AG08396 (cell line): ENCODE measurements at places on chromosomes 2 and 18.

GRCh38 chr2:121565389-121566250, 34.9 kb downstream of the RNU4ATAC start:
- no peak for DNase-seq

GRCh38 chr2:233544200-233544610, 22.4 kb downstream of the USP40 start:
- DNase-seq: no peak

DNA sequence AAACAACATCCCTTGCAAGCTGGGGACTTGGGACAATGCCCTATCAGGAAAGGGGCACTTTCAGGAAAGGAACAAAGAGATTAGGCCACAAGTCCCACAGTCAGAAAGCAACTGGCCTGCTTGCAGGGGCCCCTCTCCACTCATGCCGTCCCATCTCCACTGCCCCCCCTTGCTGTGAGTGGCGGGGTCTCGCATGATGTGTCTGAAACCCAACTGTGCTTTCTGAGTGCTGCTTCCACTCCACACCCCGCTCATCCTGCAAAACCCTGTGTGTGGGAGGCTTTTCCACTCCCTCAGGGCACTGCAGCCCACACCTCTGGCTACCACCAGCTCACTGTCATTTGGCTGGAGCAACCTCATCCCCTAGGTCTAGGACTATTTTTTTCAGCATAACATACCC, 7.9 kb downstream of the HS6ST1 start:
- no peak for DNase-seq

GRCh38 chr18:6607343-6607742, 122.2 kb upstream of the ARHGAP28 start:
- DNase-seq: no peak

- DNase-seq: peak; percentile 26
Measured at GRCh38 chr18:75031717-75032317, 177.1 kb downstream of the PTGR3 start.

- DNase-seq: peak; percentile 4
Measured at GRCh38 chr18:51668101-51668500, 470.6 kb upstream of the MEX3C start.

DNA sequence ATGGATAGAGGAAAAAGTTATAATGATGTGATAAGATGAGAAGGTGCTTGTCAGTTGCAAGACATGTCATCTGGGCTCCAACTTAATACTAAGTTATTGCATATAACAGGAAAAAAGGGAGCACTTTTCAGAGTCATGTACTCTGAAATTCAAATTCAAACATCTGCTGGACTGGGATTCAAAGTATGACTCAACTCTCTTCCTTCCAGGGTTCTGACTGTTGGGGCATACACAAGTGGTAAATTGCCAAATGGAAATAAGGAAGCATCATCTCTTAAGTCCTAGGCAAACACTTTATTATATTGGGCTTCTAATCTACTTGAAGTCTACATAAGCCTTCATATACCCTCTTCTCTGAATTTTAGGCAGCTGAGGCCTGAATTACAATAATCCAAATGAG, 44.9 kb downstream of the ZBTB14 start:
- DNase-seq: no peak

- no peak for DNase-seq
Measured at GRCh38 chr2:26174691-26175465, 2.0 kb downstream of the GAREM2 start.

GRCh38 chr2:8520791-8521344, 161.0 kb upstream of the ID2 start:
- no peak for DNase-seq

DNA sequence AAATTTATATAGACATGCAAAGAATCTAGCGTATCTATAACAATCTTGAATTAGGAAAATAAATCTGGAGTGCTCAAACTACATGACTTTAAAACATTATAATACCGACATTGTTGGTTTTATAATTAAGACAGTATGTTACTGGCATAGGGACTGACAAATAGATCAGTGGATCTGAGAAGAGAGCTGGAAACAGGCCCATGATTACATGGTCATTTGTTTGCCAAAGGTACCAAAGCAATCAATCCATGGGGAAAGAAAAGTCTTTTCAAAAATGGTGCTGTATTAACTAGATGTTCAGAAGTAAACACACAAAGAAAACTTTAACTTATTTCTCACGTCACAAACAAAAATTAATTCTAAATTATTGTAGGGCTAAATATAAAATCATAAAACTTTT, 124.2 kb downstream of the BCL2L11 start:
- DNase-seq: no peak

DNA sequence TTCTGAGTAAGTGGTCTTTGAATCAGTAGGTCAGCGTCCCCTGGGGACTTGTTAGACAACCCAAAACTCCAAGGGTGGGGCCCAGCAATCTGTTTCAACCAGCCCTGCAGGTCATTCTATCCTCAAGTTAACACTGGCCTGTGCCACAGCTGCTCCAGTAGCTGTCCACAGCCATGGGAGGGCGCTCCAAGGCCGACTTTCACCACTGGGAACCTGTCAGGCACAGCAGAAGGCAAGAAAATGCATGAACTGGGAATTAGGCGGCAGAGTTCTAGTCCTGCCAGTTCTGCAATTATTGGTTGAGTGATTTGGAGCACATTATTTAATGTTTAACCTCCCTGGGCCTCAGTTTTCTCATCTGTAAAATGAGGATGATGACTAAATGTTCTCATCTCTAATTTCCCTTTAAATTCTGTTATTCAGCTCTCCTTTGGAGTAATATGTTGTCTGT, 17.4 kb upstream of the MRPL33 start:
- peak; percentile 77 for DNase-seq

- DNase-seq: peak; percentile 72
Measured at GRCh38 chr2:64730551-64731262, 77.0 kb upstream of the SERTAD2 start.

GRCh38 chr2:161976295-161976694, 97.7 kb downstream of the DPP4 start:
- no peak for DNase-seq

GRCh38 chr2:122764014-122764413, 1008.6 kb downstream of the TSN start:
- DNase-seq: no peak

GRCh38 chr2:113965228-113965627, 75.3 kb downstream of the ACTR3 start:
- DNase-seq: no peak

DNA sequence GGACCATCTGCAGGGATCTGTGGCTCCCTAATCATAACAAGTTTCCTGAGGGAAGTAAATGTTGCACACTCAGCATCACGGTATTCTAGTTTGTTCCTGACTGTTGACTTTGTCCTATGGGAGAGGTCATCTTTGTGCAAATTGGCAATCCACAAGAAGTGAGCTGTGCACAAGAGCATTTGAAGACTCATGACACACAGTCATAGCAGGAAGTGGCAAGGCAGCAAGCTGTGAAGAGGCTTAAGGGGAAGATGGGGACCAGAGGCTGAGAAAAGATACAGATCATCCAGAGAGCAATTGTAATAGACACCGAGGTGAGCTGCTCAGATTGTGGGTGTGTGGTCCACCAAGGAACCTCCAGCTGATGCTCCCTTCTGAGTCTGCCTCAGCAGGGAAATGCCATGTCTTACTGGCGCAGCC, 2.7 kb downstream of the TNP1 start:
- DNase-seq: peak; percentile 25

GRCh38 chr2:17299891-17300540, 218.2 kb downstream of the RAD51AP2 start:
- DNase-seq: peak; percentile 58

DNA sequence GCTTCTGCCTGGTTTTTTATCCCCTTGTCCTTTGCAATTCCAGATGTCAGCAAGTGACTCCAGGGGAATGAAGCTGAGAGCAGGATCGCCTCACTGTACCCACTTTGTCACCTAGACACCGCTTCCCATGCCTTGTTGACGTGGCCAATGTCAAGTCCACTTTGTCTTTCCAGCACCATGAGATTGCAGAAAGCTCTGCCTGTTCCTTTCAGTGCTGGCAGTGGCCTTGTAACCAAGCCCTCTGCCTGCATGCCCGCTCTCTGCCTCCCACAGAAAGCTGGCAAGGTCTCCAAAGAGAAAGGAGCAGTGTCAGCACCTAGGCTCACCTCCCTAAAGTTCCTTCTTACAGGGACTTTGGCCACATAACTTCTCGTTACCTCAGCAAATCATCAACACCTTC, 282.2 kb upstream of the ST6GAL2 start:
- no peak for DNase-seq

DNA sequence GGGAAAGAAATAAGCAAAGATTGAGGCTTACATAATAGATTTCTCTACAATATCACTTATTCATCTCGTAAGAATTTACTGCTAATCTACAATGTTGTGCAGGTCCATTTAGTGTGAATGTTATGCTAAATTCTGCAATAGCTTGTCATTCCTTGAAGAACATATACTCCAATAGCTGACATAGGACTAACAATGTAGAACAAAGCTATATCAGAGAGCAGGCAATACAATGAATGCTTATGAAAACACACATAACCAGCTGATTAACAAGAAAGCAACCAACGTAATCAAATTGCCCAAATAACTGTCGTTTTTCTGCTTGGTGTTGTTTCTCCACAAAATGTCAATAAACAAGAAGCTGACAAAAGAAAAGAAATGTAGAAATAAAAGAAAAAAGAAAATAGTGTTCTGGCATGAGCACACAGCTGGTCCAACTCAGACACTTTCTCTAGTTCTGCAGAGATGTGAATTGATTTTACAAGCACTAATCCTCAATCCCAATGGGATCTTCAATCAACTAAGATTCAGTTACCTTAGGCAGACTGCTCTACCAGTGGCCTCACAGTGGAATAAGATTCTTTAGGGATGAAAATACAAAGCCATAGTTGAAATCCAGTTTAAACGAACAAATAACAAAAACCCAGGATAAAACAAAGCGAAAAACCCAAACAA, 1024.7 kb upstream of the PIK3C3 start:
- no peak for DNase-seq

- DNase-seq: peak; percentile 36
Measured at GRCh38 chr18:2901423-2901985, 54.7 kb downstream of the EMILIN2 start.

DNA sequence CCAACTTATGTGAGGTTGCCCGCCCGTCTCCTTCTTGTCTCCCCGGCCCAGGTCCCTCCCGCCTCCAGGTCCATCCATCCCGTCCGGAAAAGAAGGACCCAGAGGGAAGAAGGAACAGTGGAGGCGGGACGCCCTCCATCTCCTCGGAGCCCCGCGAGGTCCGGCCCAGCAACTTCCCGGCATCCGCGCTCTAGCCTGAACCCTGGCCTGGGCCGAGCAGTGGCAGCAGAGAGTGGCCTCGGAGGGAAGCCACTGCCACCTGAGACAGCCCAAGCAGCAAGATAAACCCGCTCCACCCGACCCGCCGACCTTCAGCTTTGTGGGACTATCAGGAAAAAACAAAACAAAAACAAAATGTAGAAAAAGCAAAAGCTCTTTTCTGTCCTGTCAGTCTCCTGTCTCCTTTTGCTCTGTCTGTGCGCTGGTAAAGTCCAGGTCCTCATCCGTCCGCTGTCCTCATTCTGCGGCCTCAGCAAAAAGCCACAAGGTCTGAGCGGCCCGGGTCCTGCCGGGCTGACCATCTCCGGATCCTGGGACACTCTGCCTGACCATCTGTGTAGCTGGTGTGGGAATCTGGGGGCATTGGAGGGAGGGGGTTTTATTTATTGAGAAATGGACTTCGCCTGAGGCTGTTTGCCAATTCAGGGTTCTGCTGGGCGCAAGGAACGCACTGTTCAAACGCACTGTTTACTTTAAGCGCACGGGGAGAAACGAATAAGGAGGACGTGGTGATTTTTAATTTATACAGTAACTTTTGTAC, 3.1 kb downstream of the DLX1 start:
- peak; percentile 5 for DNase-seq

- peak; percentile 10 for DNase-seq
Measured at GRCh38 chr2:29802986-29803385, 118.4 kb downstream of the ALK start.

- DNase-seq: no peak
Measured at GRCh38 chr18:78733762-78734613, 245.6 kb upstream of the SALL3 start.

GRCh38 chr2:100407073-100407472, 10.4 kb downstream of the CHST10 start:
- no peak for DNase-seq

GRCh38 chr18:6207941-6208340, 206.8 kb downstream of the L3MBTL4 start:
- no peak for DNase-seq

GRCh38 chr18:25282282-25282681, 69.7 kb downstream of the ZNF521 start:
- DNase-seq: no peak

DNA sequence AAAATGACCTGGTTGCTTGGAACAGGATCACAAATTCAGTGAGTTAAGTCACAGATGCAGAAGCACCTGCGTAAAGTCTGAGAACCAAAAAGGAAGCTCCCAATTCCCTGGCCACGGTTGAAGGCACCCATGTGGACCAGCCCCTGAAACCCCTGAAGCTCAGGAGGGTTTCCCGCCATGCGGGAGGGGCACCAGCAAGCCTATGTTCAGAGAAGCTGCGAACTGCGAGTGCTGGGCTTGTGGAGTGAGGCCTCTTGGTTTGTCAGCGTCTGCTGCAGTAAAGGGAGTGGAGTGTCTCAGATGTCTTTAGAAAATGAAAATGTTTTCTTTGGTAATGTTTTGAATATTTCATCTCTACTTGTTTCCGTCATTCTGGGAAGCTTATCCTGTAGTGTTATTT, 16.1 kb upstream of the ACKR3 start:
- no peak for DNase-seq

DNA sequence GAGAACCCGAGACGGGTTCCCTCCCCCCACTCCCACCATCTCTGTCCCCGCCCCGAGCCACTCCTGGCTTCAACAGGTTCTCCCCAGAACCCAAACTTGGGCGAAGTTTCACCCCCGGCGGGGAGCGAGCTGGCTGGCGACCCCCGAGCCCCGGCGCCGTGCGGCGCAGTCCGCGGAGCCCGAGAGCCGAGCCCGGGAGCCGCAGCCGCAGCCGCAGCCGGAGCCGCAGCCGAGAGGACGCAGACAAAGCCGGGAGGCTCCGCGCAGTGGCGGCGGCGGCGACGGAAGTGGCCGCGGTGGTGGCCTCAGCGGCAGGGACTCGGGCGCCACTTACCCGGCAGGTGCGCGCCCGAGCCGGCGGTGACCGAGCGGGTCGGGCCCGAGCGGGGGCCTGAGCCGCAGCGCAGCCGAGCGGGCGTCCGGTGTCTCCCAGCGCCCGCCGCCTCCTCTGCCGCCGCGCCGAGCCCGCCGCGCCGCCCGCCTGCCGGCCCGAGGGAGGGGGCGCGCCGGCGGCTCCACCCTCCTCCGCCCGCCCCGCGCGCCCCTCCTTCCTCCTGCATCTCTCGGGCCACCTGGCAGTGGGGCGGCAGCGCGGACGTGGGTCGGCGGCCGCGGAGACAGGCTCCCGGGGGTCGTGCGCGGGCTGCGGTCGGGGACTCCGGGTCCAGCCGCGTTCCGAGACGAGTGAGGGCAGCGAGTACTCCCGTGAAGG, at the start of gene ECEL1:
TSS of gene ECEL1 (minus strand) at position 450 of the 712 bp plus-strand sequence. CDS start 1,181 bp downstream, outside the sequence.
- DNase-seq: no peak
